ENCODE measurements at places on chromosomes 2 and 18.

GRCh38 chr2:203594541-203594940, 59.4 kb upstream of the RAPH1 start:
- no peak for DNase-seq

DNA sequence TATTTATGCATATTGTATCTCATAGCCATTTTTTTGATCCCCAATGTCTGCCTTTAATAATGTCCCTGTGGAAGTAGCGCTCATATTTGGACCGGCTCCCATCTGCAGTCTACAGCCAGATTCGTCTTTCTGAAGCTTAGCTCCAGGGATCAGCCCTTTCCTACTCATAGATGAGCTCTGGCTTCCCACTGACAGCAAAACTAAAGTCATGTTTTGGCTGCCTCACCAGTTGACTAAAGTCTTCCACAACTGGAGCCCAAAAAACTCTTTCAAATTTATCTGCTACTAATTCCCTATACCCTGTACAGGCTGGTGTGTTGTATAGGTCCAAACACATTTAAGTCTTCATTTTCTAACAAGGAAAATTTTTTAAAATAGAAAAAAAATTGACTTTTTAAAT, 294.2 kb upstream of the HNMT start:
- no peak for DNase-seq

DNA sequence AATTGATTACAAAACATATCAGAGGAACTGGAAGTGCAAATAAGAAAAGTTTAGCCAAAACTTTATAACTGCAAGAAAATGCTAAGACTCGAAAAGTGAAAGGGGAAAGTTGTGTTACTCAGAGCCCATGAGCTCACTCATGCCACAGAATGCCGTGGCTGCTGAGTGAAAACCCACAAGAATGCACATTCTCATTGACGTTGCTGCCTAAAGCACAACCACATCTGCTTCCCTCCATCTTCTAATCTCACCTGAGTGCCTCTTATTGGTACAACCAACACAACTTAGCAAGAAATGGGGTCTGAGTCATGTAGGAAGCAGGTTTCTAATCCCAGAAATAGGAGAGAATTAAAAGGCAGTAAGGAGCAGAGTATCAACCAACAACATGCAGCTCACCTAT, 259.7 kb downstream of the LNPK start:
- DNase-seq: no peak

- DNase-seq: no peak
Measured at GRCh38 chr2:145292166-145292565, 772.2 kb upstream of the ZEB2 start.

DNA sequence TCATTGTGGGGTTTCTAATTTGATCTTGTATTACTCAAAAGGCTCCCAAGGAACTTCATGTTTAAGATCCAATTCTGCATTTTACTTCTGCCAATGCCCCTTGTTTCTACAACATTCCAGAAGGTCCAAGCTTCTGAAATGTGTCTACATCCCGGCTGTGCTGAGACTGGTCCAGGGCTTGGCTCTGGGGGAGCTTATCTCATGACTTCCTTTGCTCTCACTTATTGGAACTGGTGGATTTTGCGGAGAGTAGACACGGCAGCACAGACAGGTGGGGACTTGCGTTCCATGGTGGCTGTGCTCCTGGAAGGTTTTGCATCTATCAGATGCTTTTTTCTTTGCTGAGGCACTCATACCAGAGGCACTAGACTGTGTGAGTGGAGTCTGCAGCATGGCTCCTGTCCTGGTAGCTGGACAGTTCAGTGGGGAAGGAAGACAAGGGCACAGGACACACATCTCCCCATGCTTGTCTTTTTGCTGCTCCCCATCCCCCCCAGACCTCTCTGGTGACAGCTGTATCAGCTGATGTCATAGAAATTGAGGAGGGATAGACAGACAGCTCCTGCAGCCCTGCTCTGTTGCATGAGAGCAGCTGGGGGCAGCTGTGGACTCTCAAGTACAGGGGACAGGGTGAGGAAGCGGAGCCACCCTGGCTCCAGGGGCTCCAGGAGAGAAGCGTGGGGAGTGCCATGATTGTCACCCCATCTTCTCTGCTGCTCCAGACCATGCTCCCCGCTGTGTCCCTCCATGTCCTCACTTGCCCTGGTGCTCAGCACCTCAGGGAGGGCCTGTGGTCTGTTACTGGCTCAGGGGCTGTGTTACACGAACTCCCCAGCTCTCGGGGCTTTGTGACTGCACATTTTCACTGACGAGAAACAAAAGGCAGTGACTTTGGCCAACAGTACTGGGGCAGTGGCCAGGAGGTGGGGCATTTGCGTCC, 46.0 kb downstream of the ACAA2 start:
- DNase-seq: no peak

GRCh38 chr2:110853516-110853915, 121.1 kb downstream of the ACOXL start:
- peak; percentile 31 for DNase-seq

DNA sequence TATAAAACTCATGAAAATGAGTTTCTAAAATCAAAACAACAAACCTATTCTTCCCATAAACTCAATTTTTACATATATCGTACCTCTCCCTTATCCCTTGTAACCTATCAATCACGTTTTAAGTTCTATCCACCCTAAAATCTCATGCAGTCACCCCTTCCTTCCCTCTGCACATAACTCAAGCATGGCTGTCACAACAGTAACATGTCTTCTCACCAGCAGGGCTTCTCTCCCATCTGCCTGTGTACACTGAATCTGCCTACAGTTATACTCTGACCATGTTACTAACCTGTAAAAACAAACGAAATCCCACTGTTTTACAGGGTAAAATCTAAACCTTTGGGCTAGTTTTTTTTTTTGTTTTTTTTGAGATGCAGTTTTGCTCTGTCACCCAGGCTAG, 68.2 kb downstream of the MAP4K3 start:
- no peak for DNase-seq

DNA sequence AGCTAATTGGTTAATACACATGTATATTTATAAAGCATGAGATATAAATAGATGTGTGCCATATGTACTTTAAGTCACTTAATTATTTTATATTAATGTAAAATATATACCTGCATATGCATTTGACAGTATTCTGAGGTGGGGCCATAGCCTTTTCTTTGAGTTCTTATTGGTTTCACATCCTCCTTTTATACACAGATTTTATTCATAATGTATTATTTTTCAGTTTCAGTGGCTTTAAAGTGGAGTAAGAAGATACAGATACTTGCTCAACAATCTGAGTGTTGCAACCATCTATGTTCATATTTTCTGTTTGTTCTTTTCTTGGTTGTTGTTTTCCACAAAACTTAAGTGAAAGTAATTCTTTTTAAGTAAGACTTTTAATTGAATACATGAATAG, 436.5 kb downstream of the RND3 start:
- no peak for DNase-seq

- no peak for DNase-seq
Measured at GRCh38 chr18:24627644-24628315, 167.3 kb downstream of the HRH4 start.

DNA sequence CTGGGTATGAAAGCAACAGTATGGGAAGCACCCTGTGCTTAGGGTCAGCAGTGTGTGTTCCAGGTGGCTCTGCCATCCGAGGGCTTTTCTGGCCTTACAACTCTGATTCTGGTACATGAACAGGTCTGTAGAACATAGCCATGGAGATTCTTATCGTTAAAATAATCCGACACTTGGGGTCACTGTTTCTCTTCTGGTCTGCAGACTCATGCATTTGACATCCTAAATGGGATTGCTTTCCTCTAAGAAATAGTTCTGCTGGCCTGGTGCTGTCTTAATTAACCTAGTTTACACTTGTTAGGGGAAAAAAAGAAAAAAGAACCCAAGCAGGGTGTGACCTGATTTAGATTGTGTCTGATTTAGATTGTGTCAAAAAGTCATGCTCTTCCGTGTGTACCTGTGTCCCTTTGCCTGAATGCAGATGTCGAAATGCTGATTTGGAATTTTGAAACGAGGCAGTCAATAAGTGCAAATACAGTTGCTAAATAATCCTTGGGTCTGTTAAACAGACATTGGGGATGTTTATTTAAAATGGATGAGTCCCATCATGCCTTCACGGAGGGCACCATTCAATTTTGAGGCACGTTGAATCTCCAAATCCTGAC, 59.6 kb downstream of the TRPM8 start:
- DNase-seq: no peak

DNA sequence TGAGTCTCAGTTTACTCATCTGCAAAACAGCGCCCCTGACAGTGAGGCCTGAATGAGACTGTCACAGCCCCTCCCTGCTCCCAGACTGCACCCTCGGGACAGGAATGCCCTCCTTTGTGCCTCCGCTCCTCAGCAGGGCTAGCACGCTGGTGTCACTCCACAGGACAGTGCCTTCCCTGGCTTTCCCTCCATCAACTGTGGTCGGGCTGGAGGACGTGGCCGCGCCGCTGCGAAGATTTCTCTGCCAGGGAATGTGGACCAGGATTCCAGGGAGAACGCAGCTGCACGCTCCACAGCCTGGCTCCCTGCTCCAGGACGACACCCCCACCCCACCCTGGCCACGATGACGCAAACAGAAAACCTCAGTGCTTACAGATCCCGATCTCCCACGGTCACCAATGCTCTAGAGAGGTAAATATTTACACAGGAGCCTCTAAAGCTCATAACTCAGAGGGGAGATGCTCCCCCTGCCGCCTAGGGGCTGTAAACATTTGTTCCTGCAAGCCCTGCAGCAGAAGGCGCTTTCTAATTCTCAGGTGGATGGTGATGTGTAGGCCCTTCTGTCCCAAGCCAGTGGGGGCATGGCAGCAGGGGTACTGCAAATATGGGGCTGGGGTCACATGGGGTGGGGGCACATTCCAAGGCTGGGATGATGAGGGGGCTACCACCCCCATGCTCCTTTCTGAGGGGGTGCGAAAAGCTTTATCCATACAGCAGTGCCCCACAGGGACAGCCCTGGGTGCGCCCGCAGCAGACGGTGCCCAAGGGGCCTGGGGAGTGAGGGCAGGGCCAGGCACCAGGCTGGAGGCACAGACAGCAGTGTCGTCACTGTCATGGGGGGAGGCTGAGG, 12.4 kb downstream of the HS6ST1 start:
- no peak for DNase-seq

- no peak for DNase-seq
Measured at GRCh38 chr2:99777656-99778290, 288.0 kb upstream of the REV1 start.

DNA sequence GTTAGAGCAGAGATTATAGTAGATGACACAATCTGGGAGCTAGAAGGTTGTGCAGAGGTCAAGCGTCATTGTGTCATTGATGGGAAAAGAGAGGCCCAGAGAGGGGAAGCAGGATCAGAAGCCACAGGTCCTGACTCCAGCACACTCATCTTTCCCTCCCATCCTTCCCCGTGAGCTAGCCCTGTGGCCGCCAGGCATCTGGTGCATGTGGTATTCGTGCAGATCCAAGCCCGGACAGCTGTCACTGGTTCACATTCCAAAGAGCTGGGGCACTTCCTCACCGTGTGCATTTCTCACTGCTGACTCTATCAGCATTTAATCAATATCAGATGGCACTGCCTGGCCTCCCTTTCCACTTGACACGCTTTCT, 94.1 kb upstream of the THOC1 start:
- DNase-seq: no peak

DNA sequence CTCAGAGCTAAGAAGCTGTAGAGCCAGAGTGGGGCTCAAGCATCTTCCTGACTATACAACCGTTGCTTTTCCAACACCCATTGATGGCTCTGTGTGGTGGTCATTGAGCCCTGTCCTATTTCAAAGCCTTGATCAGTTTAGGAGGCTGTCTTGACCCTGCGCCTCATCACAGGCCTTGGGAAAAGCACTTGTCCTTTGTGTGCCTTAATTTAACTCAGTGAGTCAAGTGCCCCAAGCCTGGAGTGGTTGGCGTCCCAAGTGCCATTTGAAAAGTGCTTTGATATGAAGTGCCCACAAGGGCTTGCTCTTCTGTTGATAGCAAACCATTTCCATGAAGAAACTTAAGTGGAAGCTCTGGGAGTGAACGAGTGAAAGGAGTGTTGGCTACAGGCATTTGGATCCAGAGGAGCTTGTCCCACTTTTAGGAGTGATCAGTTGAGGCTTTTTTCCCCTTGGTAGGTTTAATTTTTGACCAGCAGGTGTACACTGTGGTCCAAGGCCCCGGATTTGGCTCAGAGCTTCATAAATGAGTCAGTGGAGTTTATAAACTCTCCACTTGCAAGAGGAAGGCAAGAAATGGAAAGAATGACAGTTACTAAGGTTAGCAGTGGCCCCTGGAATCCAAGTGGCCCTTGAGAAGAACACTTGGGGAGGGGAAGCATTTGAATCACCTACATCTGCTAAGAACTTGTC, 50.3 kb downstream of the ACTR2 start:
- DNase-seq: no peak

DNA sequence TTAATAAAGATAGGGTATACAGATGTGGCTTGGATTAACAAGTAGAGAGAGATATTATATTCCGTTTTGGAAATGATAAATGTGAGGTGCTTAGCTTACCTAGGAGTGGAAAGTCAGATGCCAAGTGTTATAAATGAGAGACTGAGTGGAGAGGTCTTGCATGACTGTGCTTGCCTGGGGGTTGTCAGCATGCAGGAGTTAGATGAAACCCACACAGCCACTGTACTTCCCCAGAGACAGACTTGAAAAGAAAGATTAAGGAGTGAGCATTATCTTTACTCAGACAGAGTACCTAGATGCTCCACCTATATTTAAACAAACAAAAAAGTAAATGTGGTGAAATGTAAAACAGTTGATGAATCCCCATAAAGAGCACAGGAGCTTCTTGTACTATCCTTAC, 482.7 kb downstream of the RIT2 start:
- no peak for DNase-seq

GRCh38 chr2:15038366-15039364, 406.1 kb downstream of the LRATD1 start:
- no peak for DNase-seq

DNA sequence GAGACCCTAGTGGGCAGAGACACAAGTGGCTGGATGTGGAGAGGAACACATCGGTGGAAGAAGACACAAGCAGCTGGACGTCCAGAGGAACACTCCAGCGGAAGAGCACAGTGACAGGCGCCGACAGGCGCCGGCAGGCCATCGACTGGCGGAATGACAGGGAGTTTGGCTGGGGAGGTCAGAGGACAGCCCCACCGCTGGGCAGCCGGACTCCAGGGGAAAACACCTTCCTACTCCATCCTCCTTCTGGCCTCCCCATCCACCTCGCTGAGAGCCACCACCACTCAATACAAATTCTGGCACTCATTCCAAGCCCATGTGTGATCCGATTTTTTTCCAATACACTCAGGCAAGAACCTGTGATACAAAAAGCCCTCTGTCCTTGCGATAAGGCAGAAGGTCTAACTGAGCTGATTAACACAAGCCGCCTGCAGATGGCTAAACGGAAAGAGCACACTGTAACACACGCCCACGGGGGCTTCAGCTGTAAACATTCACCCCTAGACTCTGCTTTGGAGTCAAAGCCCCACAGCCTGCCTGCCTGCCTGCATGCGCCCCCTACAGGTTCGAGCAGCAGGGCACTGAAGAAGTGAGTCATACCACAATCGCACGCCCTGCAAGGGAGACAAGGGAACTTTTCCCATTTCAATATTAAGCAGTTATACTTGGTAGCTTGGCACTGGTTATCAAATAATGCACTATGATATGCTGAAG, 50.2 kb upstream of the LRP1B start:
- DNase-seq: no peak

DNA sequence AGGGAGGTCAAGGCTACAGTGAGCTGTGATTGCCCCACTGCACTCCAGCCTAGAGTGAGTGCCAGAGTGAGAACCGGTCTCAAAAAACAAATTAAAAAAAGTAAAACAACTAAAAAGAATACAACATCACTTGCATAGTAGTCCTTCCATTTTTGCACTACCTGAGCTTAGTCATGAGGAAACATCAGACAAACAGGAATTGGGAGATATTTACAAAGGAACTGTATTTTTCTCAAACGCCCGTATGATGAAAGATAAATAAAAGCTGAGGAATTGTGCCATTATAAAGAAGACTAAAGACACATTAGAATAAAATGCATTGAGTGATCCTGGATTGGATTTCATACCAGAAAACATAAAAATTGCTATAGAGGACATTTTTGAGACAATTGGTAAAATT, 50.0 kb upstream of the ATP8B1 start:
- DNase-seq: no peak

All from stimulated activated CD8-positive, alpha-beta memory T cell treated with anti-CD3 and anti-CD28 coated beads, Interleukin-7, amount 100 ng/mL, for 1 hour (primary cell).